ENCODE measurements at places on chromosomes 6 and 20. TPM values are rescaled to one million over a fixed set of nuclear protein-coding genes. Genes with fewer than 3 reads are reported as not detected.

DNA sequence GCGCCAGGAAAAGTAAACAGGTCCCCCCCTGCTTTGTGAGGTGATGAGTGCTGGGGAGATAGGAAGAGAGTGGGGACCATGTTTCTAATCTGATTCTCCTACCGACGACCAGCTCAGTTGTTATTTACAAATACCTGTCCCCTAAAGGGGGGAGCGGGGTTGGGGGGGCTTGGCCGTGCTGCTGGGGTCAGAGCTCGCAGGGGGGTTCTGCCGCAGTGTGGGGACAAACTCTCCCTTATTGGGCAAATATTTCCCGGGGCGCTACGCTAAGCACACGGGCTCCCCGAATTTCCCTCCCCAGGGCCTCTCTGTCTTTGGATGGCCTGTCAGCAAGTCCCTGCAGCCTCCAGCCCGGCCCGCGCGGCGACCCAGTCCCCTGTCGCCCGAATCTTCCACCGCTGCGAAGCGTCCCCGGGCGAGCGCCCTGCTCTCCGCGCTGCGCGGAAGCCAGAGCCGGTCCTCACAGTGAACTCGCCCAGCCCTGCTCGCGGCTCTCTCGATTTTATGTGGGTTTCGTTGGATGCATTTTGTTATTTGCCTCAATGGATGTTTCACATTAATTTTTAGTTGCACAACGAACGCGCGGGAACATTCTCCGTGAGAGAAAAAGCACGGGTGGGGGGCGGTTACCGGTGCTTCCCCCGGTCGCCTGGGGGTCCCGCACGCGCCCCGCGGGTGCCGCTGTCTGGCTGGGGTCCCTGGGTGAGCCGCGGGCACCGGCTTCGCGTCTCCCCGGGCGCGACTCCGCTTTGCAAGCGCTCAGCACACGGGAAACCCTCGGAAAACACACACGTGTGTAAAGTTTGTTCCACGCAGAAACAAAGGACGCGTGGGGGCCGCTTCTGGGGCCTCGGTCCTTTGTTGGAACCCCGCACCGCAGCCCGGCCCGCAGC is 1.5 kb upstream of the STX16 start:
- peak overlapping the region; percentile 91 for H3K27ac ChIP-seq
- no peaks in the 10 kb centered on the region for H3K36me3 ChIP-seq
- H3K4me1 ChIP-seq = peaks cover 68% of the 10 kb centered on the region
- H3K4me3 ChIP-seq = peak overlapping the region; percentile 87

DNA sequence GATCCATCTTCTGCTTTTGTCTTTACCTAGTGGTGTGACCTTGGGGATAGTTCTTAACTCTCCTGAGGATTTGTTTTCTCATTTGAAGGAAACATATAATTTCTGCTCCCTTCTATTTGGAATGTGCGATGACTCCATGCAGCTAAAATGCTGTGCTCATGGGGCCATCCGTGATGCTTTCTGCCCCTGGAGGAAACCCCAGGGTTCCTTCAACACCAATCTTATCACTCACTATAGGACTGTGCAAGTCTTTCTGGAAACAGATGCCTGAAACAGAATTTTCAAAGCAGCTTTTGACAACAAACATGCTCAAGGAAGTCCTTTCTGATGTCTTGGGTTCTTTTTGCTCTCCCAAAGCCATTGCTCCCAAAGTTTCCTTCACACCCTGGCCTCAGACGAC is 128.8 kb upstream of the GGTLC1 start:
- H3K27me3 ChIP-seq = no peaks in the 10 kb centered on the region
- H3K36me3 ChIP-seq = no peaks in the 10 kb centered on the region
- DNase-seq = no peak
- H3K4me1 ChIP-seq = peaks cover 15% of the 10 kb centered on the region
- no peak overlapping the region for H3K4me3 ChIP-seq
- H3K27ac ChIP-seq = no peak overlapping the region

GRCh38 chr6:9112544-9112943 is 677.2 kb upstream of the SLC35B3 start:
- no peak overlapping the region for H3K27ac ChIP-seq
- H3K4me1 ChIP-seq = no peaks in the 10 kb centered on the region
- no peak overlapping the region for H3K4me3 ChIP-seq

ERVFRD-1 gene
- total RNA-seq = 0.25 TPM

DNA sequence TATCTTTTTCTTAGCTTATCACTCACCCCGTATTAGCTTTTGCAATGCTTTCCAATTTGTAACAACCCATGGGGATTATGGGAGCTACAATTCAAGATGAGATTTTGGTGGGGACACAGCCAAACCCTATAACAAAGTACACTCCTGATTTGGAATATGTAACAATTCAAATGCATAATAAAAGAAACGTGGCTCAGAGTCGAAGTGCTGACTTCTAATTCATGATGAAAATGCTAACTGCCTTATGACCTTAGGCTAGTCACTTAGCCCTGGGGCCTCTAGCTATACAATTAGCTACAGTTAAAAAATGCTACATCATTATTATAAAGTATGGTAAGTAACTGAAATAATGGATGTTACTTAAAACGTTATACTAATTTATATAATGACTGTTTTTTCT is 955.0 kb upstream of the FLRT3 start:
- no peak overlapping the region for H3K4me3 ChIP-seq
- H3K27me3 ChIP-seq = no peaks in the 10 kb centered on the region
- DNase-seq = no peak
- H3K27ac ChIP-seq = no peak overlapping the region
- no peaks in the 10 kb centered on the region for H3K4me1 ChIP-seq

DNA sequence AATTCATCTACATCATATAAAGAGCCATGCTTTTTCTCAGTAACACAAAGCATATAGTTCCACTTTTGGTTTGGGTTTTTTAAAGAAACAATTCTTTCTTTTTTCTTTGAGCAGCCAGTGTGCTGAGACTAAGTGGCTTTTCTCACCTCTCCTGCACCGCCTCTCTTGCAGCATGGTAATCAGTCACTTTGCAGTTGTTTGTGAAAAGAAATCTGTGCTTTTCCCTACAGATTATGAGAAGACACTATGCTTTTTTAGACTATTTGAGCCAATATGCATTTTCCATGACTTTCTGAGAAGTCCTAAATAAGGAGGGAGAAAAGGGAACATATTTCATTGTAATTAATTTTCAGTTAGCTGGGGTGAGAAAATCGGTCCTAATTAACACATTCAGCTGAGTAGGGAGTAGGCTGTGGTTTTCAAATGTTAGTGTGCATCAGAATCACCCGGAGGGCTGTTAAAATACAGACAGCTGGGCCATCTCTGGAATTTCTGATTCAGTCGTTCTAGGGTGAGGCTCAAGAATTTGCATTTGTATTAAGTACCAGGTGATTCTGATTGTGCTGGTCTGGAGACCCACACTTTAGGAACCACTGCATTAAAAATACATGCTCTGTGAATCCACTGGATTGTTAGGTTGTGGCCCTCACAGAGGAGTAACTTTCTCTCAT is 155.2 kb downstream of the TINAG start:
- H3K36me3 ChIP-seq = no peaks in the 10 kb centered on the region
- no peaks in the 10 kb centered on the region for H3K27me3 ChIP-seq
- no peak for DNase-seq
- no peaks in the 10 kb centered on the region for H3K4me1 ChIP-seq
- no peak overlapping the region for H3K27ac ChIP-seq
- no peak overlapping the region for H3K4me3 ChIP-seq

DNA sequence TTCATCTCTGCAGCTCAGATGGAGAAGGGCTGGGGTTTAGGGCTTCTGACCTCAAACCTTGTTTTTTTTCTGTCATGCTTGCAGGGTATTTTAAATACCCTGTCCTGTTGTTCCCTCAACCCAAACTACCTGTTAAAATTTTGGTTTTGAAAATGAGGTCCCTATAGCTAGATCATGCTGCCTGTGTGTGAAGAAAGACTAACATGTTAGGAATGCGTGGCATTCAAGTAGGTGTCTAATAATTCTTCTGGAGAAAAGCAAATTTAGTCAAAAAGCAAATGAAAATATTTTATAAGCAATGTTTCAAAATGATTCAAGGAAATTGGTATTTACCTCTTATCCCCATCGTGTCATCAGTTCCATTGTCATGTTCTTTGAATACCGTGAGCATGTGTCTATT is 77.2 kb upstream of the C20orf144 start:
- no peak for DNase-seq
- peaks cover 8% of the 10 kb centered on the region for H3K4me1 ChIP-seq
- H3K4me3 ChIP-seq = no peak overlapping the region
- H3K27ac ChIP-seq = no peak overlapping the region
- no peaks in the 10 kb centered on the region for H3K36me3 ChIP-seq
- no peaks in the 10 kb centered on the region for H3K27me3 ChIP-seq

DNA sequence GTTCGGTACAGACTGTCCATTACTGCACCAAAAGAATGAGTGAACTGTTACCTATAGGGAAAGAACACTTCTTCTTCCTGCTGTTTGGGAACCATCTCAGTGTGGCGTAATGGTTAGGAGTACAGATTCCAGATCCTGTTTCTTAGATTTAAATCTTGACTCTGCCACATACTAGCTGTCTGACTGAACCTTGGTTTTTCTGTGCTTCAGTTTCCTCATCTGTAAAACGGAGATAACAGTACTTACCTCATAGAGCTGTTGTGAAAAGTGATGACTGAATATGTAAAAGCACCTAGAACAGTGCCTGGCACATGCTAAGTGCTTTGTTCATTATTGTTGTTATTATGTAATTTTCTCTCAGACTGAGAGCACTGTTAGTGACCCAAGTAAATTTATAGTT is 39.8 kb downstream of the STX11 start:
- DNase-seq = no peak
- peaks cover 8% of the 10 kb centered on the region for H3K4me1 ChIP-seq
- no peaks in the 10 kb centered on the region for H3K27me3 ChIP-seq
- no peak overlapping the region for H3K4me3 ChIP-seq
- peaks cover 8% of the 10 kb centered on the region for H3K36me3 ChIP-seq
- H3K27ac ChIP-seq = no peak overlapping the region

GRCh38 chr20:50575865-50576720 is 65.9 kb downstream of the PTPN1 start:
- no peaks in the 10 kb centered on the region for H3K27me3 ChIP-seq
- peaks cover 27% of the 10 kb centered on the region for H3K4me1 ChIP-seq
- peaks cover 4% of the 10 kb centered on the region for H3K36me3 ChIP-seq
- DNase-seq = no peak
- H3K4me3 ChIP-seq = no peak overlapping the region

CLIC5 gene
- total RNA-seq = 3.4 TPM

- no peaks in the 10 kb centered on the region for H3K36me3 ChIP-seq
- DNase-seq = no peak
- H3K4me1 ChIP-seq = peaks cover 28% of the 10 kb centered on the region
- H3K4me3 ChIP-seq = no peak overlapping the region
- no peaks in the 10 kb centered on the region for H3K27me3 ChIP-seq
Observed at GRCh38 chr6:33616113-33616512, 5.0 kb upstream of the ITPR3 start.

IPCEF1 gene
- total RNA-seq = 2.0 TPM

PTPRT gene
- not detected for total RNA-seq

RNF114 gene
- 153 TPM for total RNA-seq

GRCh38 chr6:54274383-54274782 is 33.9 kb upstream of the TINAG start:
- H3K27ac ChIP-seq = no peak overlapping the region
- no peaks in the 10 kb centered on the region for H3K27me3 ChIP-seq
- H3K4me3 ChIP-seq = no peak overlapping the region
- no peaks in the 10 kb centered on the region for H3K4me1 ChIP-seq
- DNase-seq = no peak

TFAP2D gene
- not detected for total RNA-seq

DNA sequence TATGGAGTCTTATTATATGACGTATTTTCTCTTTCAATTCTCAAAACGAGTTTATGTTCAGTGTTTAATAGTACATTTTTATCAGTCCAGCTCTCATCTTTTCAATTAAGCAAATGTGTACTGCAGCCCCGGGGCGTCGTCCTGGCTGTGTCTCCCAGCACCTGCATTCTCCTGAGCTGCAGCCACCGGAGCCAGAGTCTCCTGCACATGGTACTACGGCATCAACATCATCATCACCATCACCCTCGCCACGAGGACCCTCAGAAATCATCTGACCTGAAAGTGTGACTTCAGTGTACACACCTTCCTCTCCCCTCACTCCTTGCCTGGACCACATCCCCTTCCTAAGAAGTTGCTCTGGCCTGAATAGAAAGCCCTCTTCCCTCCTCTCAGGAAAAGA is 267.7 kb upstream of the ARID1B start:
- no peak overlapping the region for H3K27ac ChIP-seq
- no peak for DNase-seq
- no peaks in the 10 kb centered on the region for H3K36me3 ChIP-seq

DNA sequence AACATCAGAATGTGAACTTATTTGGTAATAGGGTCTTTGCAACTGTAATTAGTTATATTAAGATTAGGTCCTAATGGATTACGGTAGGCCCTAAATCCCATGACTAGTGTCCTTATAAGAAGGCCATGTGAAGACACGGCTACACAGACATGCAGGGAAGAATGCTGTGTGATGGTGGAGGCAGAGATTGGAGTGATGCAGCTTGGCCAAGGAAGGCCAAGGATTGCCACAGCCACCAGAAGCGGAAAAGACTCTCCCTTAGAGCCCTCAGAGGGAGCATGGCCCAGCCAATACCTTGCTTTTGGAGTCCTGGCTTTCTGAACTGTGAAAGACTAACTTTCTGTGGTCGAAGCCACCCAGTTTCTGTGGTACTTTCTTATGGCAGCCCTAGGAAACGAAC is 9.7 kb upstream of the SMIM13 start:
- H3K27ac ChIP-seq = no peak overlapping the region
- no peaks in the 10 kb centered on the region for H3K27me3 ChIP-seq
- H3K4me3 ChIP-seq = no peak overlapping the region
- no peaks in the 10 kb centered on the region for H3K4me1 ChIP-seq
- DNase-seq = no peak

BPIFB2 gene
- total RNA-seq = not detected

PCK1 gene
- 13.0 TPM for total RNA-seq
